CD8-positive, alpha-beta T cell (primary cell): ENCODE measurements at places on chromosomes 12 and 14. TPM values are rescaled to one million over a fixed set of nuclear protein-coding genes. Genes with fewer than 3 reads are reported as not detected.

GRCh38 chr14:81157431-81157830 lies 63.3 kb downstream of the GTF2A1 start:
- DNase-seq: no peak

DNA sequence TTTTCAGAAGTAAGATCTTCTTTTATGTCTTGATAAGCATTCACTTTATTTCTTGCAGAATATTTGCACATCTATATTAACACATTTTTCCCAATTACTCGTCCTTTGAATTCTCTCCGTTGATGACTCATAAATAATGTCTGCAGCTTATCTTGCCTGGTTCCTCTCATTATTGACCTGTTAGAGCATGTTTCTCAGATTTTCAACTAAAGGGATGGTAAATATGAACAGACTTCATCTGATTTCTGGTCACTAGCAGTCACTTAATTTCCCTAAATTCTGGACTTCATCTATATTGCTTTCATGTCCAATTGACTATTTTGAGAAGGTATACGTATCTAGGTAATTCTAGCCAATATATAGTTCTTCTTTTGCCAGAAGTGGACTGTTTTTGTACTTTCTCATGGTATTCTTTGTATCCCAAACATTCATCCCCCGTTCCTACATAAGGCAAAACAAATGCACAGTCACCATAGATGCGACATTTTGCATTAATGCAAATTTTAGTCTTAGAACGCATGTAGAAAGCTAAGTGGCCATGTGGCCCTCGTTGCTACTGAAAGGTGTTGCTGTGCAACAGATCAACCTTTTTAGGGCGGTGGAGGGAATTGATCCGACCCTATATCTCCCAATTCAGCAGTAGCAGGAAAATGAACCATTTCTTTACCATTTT lies 6.2 kb downstream of the PIK3C2G start:
- DNase-seq: no peak

GRCh38 chr14:74281069-74281468 lies 21.7 kb downstream of the ABCD4 start:
- DNase-seq: no peak

DNA sequence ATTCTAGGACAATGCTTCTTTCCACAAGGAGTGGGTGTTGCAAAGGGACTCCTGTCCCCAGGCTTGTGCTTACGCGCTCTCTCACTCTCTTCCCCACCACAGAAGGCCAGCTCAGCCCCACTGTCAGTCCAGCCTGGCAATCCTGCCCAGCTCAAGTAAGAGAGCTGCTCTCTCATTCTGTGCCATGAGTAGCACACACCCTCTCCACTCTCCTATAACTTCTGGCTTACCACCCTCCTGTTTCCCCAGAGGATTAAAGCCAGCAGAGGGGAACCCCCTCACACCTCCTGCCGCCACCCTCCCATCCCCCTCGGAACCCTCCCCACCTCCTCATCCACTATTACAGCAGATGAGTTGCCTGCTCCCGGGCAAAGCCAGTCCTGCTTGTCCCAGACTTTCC lies 17.1 kb downstream of the NCKAP5L start:
- no peak for DNase-seq

GRCh38 chr12:52605542-52605941 lies 4.3 kb upstream of the KRT72 start:
- DNase-seq: no peak

DNA sequence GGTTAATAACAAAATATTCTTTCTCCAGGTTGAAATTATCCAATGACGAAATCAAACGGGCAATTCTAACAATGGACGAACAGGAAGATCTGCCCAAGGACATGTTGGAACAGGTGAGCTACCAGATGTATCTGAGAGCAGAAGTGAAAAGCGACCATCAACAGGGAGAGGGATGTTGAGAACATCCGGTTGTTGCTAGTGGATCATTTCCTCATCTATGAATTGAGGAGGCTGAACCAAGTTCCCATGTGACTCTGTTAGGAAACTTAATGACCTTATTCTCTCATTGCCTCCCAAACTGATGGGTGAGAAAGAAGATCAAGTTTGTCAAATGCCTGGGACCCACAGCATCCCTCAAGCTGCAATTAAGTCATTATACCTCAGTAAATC lies 117.7 kb downstream of the GPR135 start:
- DNase-seq: no peak

DNA sequence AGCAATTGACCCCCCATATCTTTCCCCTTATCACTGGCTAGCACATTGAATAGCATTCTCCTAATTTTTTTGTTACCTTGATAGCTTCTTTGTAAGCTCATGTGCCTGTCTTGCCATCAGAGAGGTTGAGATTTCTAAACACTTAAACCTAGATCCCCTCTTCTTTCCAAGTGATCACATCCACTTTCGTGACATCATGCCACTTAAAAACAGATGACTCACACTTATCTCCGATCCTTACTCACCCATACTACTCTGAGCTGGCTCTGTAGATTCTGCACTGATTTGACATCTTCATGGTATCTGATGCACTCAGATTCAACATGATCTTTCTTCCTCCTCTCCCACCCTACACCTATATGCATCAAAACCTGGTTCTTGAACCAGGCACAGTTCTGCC lies 10.5 kb downstream of the GPR137C start:
- no peak for DNase-seq

GRCh38 chr14:87260460-87260859 lies 732.5 kb downstream of the GALC start:
- no peak for DNase-seq

DNA sequence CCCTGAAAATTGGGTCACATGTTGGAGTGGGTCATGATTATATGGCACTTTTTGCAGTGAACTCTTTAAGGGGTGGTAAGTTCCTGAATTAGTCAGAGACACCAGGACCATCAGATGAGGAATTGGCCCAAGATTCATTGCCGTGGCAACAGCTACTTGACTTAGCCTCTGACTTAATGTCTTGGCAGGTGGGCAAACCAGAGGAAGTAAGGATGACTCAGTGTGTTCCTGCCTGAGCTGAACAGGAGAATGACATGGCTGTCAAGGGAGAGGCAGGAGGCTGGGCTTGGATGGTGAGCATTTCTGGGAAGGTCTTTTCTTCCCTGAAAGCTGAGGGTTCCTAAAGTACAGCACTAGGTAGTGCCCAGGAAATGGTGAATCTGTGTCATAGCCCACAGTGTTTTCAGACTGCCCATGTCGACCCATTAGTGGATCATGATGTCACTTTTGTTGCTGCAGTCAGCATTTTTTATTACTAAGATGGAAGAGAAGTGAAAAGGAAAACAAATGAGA lies 170.1 kb upstream of the PWP1 start:
- no peak for DNase-seq

GRCh38 chr12:108646600-108647579 lies 13.2 kb upstream of the SELPLG start:
- DNase-seq: no peak

- peak; percentile 0 for DNase-seq
Measured at GRCh38 chr14:59688224-59689170, 111.9 kb upstream of the CCDC175 start.

GRCh38 chr12:60568914-60569313 lies 973.1 kb downstream of the SLC16A7 start:
- DNase-seq: no peak

- no peak for DNase-seq
Measured at GRCh38 chr12:127516467-127516866, 750.5 kb upstream of the TMEM132C start.

GRCh38 chr12:106249411-106250135 lies 1.8 kb upstream of the CKAP4 start:
- DNase-seq: no peak

DNA sequence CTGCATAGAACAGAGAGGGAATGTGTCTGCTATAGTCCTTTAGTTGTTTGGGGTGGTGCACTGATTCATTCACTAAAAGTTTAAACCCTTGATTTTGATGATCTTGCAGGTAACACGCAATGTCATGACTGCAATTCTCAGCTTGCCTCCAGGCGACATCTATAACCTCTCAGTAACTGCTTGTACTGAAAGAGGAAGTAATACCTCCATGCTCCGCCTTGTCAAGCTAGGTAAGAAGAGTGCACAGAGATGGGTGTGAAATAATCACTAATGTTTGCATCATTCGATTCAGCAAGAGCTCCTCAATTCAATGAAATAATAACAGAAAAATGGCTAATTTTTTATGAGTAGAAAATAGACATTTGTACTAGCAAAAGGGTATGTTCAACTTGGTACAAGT lies 203.7 kb downstream of the PTPRO start:
- no peak for DNase-seq

DNA sequence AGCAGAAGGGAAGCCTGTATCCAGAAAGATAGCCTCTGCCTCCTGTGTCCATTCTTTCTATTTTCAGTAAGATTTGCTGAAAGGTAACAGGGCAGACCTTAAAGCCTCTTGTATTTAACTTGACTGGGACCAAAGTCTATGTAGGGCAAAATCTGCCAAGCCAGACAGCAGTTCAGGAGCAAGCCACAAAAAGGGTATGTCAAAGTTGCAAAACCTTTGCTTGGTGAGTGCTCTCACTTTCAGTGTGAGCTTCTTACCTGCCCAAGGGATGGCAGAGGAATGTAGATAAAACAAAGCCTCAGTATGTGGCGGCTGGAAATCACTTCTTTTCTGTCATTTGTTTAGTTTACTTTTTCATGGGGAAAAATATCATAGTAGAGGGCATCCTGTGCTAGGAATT lies 63.1 kb downstream of the PLEKHG7 start:
- DNase-seq: no peak

- DNase-seq: no peak
Measured at GRCh38 chr12:75818863-75819262, 212.7 kb downstream of the PHLDA1 start.

DNA sequence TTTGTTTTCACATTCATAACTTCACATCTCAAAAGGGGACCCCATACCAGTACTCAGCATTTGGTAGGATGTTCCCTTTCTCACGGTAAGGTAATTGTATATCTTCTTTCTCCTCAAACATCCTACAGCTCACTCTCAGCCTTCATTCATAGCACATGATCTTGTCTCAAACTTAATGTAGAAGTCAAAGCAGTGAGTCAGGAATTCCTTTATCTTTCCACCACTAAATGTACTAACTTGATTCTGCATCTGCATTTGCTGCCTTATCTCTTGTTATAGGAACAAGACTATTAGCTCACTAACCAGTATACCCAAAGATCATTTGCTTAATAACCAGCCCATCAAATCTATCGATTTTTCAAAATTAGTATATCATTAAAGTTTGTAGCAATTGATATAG lies 22.9 kb downstream of the CPSF2 start:
- no peak for DNase-seq

DNA sequence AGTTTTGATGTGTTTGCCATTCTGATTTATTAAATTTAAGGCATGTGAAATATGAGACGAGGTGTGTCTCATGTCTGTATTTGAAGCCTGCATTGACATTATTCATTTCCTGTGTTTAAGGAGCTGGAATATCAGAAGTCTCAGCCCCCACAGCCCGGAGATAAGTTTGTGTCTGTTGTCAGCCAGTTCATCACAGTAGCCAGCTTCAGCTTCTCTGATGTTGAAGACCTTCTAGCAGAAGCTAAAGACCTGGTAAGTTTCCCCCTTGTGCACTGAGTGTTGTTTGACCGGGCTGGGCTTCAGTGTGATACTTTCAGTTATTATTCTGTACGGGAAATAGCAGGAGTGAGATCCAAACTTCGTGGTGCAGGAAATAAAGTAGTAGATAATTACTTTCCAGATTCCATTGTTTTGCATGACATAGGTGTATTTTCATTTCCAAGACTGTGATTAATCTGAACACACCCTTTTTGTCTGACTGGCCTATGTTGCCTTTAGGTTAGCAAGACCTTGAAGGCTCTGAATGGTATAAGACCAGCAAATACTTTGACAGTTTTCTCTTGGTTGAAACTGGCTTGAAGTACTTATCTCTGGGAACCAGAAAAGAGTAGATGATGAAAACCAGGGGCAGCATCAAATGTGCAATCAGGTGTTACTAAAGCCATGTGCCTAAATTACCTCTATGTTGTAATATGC lies 101.5 kb downstream of the GPR135 start:
- DNase-seq: no peak

- no peak for DNase-seq
Measured at GRCh38 chr12:123384318-123384993, 524 bp downstream of the KMT5A start.

DNA sequence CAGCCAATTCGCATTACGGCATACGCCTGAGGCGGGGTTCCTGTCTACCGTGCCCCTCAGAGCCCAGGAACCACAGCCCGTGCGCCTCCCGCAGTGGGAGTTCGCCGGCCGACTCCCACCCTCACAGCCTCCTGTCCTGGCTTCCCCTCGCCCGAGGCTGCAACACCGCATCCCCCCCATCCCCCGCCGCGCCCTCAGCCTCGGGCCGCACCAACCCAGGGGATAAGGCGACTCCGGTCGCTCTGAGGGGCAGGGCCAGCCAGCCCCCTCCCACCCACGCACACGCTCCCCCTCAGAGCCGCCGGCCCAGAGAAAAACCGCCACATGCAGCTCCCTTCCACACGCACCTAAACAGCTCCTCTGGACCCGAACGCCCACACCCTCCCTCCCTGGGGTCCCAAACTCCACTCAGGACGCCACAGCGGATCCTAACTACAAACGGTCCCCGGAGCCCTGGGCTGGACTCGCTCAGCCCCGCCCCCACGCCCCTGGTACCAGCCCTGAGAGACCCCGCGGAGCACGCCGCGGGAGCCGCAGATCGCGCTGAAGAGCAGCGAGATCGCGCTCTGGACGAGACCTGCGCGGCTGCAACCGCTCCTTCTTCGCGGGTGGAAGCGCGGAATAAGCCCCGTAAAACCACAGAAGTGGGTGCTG lies at the start of gene C14orf39:
TSS of gene C14orf39 (minus strand) at position 466 of the 654 bp plus-strand sequence. CDS start 985 bp downstream, outside the sequence.
- no peak for DNase-seq

GRCh38 chr14:42606839-42607238 lies 1000.2 kb downstream of the LRFN5 start:
- no peak for DNase-seq

DNA sequence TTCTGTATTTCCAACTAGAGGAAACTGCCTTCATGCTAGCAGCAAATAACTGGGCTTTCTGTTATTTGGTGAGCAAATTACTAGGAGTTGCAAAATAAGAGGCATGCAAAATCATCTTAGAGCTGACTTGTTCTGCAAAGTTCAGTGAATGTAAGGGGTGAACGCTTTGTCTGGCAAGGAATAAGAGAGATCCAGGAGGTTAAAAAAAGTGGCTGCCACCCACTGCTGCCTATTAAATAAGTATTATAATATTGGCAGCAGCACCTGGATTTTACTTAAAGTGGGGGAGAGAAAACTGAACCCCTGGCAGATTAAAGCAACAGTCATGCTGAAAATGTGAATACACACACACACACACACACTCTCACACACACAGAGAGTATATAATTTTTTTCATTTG lies 557.0 kb downstream of the FLRT2 start:
- DNase-seq: no peak

The FITM1 gene
- 2.4 TPM for total RNA-seq

The MYH6 gene
- not detected for total RNA-seq

The NANOG gene
- not detected for total RNA-seq

The SLC6A12 gene
- total RNA-seq: not detected

The C12orf42 gene
- 5.5 TPM for total RNA-seq

The SEL1L gene
- total RNA-seq: 46.5 TPM

The KIF26A gene
- 0.25 TPM for total RNA-seq

The CCDC184 gene
- total RNA-seq: 1.3 TPM

The SPIC gene
- not detected for total RNA-seq

The ARID2 gene
- total RNA-seq: 49.7 TPM

The SIX6 gene
- not detected for total RNA-seq

The SPRYD4 gene
- 6.9 TPM for total RNA-seq

The FAM90A1 gene
- not detected for total RNA-seq

The PRIMA1 gene
- not detected for total RNA-seq

The TMEM63C gene
- total RNA-seq: 0.47 TPM

The LTB4R2 gene
- total RNA-seq: 21.5 TPM

The GNB3 gene
- total RNA-seq: 0.49 TPM

The KRT78 gene
- total RNA-seq: not detected

The KLRD1 gene
- total RNA-seq: 13.1 TPM
